NCI-H82 (cell line): ENCODE measurements at places on chromosomes 2 and 18.

- DNase-seq = no peak
Observed at GRCh38 chr2:102264952-102265351, 46.4 kb upstream of the IL1RL1 start.

GRCh38 chr18:63177919-63178821 is 141.4 kb downstream of the BCL2 start:
- DNase-seq = no peak

GRCh38 chr2:174016447-174016846 is 51.3 kb upstream of the SP3 start:
- no peak for DNase-seq

- peak; percentile 83 for DNase-seq
Observed at GRCh38 chr2:225270861-225271260, 128.6 kb upstream of the NYAP2 start.

DNA sequence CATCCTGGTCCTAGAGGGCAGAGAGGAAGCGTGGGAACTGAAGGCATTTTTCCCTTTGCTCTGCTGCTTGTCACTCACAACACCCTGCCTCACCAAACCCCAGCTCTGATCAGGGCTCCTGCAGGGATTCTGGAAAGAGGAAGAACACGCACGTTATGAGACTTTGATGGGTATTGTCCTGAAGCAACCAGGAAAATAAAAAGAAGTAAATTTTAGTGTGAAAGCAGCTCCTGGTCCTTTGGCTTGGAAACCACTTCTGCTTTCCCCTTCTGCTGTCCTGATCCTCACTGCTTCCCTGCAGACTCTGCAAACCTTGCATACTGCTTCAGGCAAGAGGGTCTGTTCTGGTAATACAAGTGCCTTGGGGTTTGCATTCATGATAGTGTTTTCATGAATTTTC is 164.1 kb downstream of the SLC8A1 start:
- no peak for DNase-seq

DNA sequence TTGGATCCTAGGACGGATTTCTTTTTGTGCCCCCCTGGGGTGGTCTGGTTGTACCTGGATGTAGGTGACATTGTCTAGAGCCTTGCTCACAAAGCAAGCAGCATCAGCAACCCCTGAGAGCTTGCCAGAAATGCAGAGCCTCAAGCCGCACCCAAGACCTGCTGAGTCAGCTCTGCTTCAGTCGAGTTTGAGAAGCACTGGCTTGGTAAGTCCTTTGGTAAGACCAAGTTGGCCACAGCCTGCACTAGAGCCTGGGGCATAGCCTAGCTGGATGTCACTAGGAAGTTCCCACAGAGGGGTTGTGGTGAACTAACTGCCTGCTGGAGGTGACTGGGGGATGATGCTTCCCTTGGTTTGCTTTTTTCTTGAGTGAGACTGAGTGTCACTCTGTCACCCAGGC is 6.2 kb downstream of the ABCG5 start:
- DNase-seq = no peak

DNA sequence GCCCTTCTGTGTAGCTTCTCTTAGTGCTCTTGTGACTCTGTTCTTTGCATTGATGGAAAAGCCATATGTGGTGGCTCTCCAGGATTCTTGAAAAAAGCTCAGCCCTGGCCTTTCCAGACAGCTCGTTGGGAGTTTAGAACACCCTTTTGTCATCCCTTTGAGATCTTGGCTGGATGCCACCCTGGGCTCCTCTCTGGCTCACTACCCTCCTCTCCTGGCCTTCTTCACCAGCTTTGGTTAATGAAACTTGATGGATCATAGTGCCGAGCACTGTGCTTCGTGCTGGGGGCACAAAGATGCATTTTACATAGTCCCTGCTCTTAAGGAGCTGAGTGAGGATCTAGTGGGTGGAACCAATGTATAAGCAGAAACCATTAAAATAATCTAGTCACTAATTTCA is 15.6 kb upstream of the FHOD3 start:
- DNase-seq = no peak

DNA sequence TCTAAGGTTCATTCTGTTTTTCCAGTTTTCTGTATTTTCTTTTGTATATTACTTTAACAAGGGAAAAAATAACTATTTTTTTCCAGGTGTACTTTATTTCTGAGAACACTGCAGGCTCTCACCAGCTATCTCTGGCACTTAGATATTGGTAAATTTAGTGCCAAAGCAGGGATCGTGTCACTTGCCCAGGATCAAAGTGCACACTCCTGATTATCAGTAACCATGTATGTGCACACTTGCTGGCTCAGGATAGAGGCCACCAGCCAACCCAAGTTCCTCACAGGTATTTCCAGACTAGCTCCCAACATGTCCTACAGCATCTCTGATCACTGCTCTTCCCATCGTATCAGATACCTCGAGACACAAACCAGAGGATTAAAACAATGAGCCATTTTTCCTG is 5.8 kb upstream of the FZD5 start:
- DNase-seq = no peak

DNA sequence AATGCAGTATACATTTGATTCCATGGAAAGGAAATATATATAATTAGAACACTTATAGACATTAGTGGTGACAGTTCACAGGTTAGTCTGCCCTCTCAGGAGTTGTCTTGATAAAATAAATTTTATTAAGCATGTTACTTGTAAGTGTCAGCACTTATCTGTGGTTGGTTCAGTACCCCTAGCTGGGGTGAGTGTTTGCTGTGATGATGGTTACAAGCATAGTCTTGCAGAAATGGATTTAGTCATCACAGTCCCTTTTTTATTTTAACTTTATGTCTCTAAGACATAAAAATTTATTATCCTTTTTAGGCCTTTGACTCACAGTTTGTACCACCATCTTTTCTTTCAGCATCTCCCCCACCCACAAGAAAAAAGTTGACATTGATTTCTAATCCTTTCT is 52.1 kb downstream of the NCK2 start:
- DNase-seq = no peak

DNA sequence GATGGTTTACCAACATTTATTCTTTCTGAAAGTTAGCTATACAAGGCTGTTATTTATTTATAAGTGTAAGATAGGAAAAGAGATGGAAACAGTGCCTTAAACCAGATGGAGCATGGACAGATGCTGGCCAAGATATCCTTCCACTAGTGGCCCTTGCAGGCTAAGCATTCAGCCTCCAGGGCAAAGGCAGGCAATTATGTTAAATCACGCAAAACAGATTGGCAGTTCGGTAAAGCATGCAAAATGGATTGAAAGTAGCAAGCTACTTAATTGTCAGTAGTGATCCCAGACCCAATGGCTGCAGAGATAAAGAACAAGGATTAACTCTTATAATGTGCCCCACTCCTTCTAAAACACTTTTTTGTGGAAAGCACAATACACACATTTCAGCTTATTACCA is 105.4 kb upstream of the MAP4K3 start:
- peak; percentile 79 for DNase-seq

DNA sequence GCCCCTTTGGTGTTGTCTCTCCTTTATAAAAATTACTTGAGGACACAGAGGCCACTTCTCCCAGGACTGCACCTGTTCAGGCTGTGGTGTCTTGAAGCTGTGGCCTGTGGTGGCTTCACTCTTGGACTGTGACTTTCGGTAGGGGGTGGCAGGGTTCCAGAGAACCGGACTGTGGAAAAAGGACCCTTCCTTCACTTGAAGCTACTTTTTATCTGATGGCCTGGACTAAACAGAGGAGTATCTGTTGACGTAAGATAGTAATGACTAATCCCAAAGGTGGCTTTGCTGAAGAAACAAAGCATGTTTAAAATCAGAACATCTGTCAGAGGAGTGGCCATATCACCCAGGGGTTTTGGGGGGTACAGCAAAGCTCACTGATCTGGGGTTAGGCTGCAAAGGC is 60.8 kb downstream of the CENPO start:
- DNase-seq = no peak

- DNase-seq = no peak
Observed at GRCh38 chr2:181784556-181784955, 104.2 kb upstream of the NEUROD1 start.

GRCh38 chr2:16038621-16039020 is 98.3 kb downstream of the MYCN start:
- peak; percentile 35 for DNase-seq

DNA sequence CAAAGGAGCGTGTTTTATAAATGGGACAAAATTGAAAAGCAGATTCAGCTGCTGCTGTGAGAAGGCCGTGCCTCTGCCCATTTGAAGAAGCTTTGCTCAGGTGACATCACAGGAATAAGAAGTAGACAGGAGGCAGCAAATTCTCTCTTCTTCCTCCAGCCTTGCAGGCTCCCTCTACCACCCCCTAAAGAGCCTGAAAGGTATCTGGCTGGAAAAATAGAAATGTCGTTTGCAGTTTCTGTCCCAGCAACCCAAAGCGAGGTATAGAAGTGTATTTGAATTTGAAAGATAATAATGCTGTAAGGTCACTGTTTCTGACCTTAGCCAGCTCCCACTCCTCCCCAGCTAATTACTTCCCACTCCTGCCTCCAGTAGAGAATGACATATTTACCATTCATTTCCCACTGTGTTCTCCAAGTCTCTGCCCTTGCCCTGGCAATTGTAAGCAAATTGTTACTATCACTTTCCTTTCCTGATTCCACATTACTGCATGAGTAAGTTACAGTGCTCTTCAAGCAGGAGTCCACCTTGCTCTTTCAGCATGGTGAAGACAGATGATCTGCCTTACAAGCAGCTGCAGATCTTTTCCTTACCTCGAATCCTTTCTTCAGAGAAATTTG is 56.8 kb upstream of the RASGRP3 start:
- DNase-seq = no peak

DNA sequence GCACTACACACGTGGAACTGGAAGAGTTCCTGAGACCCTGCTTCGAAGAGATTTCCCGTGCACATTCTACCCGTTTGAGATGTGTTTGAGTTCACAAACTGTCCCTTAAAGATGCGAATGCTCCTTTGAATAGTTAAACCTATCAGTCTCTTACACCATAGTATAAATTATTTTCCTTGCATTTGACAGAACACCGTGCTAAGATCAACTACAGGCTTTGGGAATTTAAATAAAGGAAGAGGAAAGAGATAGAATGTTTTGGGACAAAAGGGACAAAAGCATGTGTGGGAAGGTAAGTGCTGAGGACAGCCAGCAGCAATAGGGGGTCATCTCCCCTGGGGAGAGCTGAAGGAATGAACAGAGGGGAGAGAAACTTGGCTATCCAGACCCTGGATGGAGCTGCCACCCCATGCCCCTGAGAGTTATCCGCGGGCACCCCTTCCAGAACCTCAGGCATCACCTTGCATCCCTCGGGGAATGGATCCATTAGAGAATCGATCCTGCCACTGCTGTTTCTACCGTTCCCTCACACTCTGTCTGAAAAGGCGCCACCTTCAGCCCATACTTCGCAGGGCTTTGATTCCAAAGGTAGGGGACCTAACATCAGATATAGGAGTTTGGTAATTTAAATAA is 888 bp upstream of the ADCY3 start:
- peak; percentile 53 for DNase-seq

- no peak for DNase-seq
Observed at GRCh38 chr2:168211664-168212163, 35.7 kb downstream of the STK39 start.

DNA sequence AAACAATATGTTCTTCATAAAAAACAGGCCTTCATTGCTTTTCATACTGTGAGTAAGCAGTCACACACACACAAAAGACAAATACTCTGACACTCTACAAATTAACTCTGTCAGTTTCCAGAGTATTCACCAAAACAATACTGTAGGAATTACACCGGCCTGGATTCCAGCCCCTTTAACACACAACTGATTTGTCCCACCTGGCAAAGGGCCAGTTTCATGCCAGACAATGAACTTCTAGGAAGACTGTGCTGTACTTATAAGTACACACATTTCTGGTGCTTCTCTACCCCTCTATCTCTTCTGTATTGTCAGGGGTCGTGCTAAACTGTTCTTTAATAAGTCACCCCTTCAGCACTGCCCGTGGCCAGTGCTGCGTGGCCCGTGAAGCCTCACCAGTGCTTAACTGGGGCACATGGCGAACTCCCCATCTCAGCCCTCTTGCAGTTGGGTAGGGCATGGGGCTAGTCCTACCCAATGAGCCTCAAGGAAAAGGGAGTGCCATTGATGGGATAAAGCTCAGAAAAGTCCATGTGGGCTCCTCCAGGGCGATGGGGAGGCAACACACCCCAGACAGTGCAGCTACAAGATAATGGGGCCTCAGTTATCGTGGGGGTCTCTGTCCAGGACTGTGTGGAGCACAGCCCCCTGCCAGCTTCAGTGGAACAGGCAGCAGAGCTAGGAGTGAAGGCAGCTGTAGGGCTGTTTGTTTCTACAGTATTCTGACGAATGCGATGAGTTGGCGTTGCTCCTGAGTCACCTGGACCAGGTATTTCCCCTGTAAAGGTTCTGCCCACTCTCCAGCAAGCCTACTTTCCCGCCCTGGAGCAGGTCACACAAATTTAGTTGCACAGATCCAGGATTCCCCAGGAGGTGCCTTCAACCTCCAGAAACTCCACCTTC is 99.0 kb downstream of the SP3 start:
- DNase-seq = no peak

DNA sequence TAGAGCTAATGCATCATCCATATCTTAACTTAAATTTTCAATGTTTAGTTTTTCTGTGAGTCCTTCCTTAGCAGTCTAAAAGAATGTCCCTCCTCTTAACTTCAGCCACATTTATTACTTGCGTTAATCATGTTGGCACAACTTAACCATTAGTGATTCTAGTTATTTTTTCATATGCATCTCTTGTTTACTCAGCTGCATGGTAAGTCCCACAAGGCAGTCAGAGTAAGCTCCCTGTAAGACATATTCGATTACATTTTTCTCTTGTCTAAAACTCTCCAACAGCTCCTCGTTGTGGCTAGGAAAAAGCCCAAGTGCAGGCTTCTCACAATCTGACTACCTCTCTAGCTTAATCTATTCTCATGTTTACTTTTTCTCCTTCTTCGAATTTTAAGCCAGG is 2045.3 kb upstream of the PIK3C3 start:
- DNase-seq = no peak

GRCh38 chr2:225276207-225276606 is 123.3 kb upstream of the NYAP2 start:
- peak; percentile 88 for DNase-seq

GRCh38 chr18:58251416-58251815 is 207.4 kb downstream of the NEDD4L start:
- DNase-seq = no peak

- peak; percentile 62 for DNase-seq
Observed at GRCh38 chr2:228329282-228329681, 147.8 kb upstream of the SPHKAP start.
